ENCODE measurements at places on chromosomes 11 and 22. TPM values are rescaled to one million over a fixed set of nuclear protein-coding genes. Genes with fewer than 3 reads are reported as not detected.

PANX3 gene
- not detected for total RNA-seq

MAJIN gene
- total RNA-seq, result 0.68 TPM

- no peak for DNase-seq
These were observed 19.3 kb downstream of the HSD17B12 start for GRCh38 chr11:43699870-43700269.

DNA sequence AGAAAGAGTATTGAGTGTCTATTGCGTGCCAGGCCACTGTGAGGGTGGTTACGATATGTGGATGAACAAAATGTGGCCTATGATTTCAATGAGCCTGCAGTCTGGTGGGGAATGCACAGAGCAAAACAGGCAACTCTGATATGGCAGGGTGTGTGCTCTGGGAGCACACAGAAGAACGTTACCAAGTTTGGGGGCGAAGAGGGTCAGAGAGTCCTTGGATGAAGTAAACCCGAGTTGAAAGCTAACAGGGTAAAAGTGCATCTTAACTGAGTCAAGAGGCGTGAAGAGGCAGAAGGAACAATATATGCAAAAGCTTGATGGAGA, 258 bp downstream of the CFAP68 start:
- DNase-seq, result no peak

GRCh38 chr11:77374108-77374507, 72.6 kb upstream of the GDPD4 start:
- DNase-seq, result no peak

GRCh38 chr22:37406441-37407235, 20.6 kb downstream of the ELFN2 start:
- DNase-seq, result no peak

GRCh38 chr11:57249384-57250319, 12.6 kb upstream of the APLNR start:
- no peak for DNase-seq

DNA sequence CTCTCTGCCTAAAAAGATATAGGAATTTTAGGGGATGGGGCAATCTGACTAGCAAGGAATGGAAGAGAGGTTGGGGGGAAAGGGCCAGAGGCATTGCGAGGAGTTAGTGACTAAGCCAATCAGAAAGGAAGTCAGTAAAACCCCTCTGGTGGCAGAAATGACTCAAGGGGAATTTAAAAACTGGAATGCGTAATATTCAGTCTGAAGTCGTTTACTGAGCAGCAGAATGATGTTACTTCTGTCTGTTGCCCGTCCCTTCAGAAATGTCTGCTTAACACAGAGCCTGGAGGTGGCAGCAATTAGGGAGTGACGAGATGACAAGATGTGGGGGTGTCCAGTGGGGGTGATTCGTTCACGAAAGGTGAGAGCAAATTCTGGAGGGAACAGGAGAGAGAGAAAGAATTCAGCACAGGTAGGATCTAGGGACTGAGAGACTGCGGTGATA, 107.7 kb upstream of the CLMP start:
- no peak for DNase-seq

- no peak for DNase-seq
These were observed 26.2 kb upstream of the CD44 start for GRCh38 chr11:35112846-35113105.

- DNase-seq, result no peak
These were observed 89.7 kb upstream of the KCNA4 start for GRCh38 chr11:30106222-30107181.

DNA sequence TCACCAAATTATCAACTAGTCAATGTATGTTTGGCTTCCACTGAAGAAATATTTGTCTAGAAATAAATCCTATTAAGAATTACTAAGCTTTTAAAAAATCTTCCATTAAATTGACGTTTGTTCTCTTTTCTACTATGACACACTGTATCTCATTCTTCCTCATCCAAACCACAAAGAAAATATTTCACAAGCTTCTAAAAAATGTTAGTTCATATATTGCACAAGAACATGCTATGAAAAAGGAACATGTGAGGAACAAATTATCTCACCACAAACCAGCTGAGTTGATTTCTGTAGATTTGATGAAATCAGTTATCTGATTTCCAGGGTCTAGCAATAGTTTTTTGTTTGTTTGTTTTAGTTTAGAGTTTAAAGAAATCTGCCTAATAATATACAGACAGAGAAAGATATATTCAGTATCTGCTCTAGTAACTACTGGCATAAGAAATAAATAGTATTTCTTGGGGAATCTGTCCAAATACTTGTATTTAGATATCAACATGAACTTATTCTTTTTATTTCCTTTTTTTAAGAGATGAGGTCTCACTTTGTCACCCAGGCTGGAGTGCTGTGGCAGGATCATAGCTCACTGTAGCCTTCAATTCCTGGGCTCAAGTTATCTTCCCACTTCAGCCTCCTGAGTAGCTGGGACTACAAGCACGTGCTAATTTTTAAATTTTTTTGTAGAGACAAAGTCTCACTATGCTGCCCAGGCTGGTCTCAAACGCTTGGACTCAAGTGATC, 161.7 kb downstream of the ATG16L2 start:
- no peak for DNase-seq

All from glomerular endothelial cell (primary cell).